ENCODE measurements at places on chromosomes 6 and 20.
A peak's percentile ranks its signal among the peaks of the same experiment; 100 is the strongest.

- no peak for DNase-seq
Measured at GRCh38 chr20:45993197-45993951, 15.3 kb upstream of the MMP9 start.

DNA sequence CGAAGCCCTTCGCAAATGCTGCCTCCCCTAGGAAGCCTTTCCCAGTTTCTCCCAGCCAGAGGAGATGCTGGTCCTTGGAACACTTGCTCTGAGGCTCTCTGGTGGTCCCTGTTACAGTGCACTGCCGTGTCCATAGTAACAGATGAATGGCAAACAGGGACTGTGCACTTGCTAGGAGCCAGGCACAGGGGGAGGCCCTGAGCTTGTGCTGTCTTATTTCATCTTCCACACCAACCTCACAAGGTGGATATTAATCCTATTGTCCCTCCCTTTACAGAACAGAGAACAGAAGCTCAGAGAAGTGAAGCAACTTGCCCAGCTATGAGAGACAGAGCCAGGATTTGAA, 19.0 kb downstream of the SRC start:
- no peak for DNase-seq

DNA sequence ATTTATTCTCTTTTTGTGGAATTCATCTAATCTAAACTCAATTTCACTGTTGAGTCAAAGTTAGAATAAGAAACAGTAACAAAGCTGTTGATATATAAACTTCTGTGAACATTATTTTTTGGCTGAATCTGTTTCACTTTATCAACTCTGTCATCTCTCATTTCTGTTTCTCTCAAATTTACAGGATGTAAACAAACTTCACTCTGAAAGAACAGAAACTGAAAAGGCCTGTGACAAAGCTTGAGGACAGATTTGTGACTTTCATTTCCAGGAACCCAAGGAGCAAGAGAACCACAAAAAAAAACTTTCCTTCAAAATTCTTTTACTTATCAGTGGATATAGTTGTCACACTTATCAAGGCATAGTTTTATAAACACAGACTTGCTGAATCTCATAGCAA, 447.9 kb upstream of the OPRM1 start:
- no peak for DNase-seq

DNA sequence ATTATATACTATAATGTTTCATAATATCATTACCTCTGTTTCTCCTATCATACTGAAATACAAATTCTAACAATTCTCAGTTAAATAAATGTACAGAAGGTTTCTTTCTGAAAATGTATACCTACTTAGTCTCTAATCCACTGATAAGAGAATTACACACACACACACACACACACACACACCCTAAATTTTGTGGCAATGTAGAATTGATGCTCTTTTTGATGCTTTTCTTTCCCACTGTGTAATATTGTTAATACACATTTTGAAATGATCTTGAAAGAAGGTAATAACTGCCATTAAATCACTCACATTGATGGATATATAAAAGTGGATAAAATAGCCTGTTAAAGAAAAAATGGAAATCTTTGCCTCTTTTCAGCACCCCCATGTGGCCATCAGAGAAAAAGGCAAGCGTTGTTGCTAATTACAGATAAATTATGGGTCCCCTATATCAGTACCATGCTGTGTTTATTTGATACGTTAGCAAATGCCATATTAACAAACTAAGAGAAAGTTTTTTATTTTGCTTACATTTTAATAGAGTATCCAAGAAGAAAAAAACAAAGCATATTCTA, 76.6 kb upstream of the VGLL2 start:
- no peak for DNase-seq

DNA sequence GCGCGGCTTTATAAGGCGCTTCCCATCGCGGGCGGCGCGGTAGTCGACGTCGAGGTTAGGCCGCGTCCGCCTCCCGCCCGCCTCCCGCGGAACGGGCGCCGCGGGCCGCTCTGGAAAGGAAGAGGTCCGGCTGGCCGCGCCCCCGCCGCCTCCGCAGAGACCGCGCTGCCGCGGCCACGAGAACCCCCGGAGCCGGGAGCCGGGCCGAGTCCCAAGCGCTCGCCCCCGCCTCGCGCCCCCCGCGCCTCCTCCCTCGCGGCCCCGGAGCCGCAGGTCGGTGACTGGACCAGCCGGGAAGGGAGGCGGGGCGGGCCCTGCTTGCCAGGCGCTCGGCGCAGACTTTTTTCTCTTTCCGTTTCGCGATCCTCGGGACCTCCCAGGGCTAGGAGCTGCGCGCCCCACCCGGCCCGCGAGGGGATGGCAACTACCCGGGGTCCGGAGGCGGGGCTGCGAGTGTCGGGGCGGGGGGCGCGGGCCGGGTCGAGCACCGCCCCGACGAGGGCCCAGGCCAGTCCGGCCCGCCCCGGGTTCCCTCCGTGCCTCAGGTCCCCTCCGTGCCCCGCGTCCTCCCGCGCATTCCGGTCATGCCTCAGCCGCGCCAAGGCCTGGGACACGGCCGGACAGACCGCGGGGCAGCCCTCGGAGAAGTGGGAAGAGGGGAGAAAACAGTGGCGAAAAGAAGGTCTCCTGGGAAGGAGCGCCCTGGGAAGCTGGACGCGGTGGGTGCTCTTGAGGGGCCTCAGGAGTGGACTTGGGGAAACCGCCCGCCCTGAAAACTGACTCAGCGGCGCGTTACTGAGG, 417 bp upstream of the PXDC1 start:
- DNase-seq = peak; percentile 86

- no peak for DNase-seq
Measured at GRCh38 chr6:113796038-113796437, 61.1 kb upstream of the MARCKS start.

GRCh38 chr6:87902383-87902782, 145.3 kb upstream of the SPACA1 start:
- DNase-seq = no peak

DNA sequence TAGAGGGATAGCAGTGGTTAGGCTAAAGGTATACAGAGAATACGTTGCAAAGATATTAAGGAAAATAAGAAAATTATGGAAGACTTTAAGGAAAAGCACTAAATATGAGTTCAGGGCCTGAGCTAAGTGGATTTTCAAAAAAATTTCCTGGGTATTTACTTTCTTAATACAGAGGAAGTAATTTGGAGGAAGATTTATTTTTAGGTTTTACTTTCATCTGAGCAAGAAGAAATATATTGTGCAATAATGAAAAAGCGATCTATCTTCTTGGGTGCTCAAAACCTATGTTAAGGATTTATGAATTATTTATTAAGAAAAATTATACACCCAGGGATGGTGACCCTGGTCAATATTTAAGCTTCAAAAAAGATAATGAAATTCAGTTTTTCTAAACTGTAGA, 224.7 kb downstream of the PLCB1 start:
- DNase-seq = no peak

DNA sequence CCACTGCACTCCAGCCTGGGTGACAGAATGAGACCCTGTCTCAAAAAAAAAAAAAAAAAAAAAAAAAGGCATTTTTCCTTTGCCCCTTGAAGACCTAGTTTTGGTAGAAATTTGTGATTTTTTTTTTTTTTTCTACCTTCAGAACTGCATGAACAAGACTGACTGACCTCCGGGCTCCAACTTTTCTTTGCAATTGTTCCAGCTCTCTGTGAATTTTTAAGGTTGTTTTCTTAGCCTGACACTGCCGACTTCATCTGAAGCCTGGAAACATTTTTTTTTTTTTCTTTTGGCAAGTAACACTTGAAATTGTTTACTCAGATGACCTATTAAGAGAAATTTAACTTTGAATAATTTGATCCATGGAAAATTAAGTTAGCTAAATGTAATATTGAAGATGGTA, 73.0 kb downstream of the SLC24A3 start:
- no peak for DNase-seq
